SK-N-MC (cell line): ENCODE measurements at places on chromosomes 1 and 21.

DNA sequence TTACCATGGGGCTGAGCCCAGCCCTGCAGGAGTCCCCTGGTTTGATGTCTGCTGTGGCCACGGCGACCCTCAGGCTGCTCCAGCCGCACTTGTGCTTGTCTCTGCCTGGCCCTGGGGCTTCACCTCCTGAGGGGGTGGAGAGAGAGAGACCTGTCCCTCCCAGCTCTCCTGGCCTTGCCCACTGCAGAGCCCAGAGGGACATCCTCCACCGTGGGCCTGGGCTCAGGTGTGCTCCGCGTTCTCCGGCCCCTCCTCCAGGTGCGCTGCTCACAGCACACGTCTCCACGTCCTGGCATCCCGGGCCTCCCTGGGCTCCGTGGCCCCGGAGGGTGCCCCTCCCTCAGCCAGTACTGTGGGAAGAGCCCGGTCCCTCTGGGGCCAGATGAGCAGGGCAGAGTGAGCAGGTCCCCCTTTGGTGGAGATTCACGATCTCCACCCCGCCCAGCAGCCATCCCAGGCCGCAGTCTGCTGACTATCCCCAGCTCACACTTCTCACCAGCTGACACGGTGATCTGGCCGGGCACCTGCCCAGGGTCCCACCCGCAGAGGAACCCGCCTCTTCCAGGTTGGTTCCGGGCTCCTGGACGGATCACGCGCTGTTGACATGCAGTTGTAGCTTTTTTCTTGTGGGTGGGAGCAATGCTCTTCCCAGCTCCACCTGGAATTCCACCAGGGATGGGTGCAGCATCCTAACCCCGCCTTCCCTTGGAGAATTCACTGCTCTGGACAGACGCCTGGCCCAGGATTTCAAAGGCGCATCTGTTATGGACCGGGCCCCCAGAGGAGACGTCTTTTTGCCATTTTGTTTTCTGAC is 41.8 kb upstream of the POFUT2 start:
- DNase-seq = no peak

DNA sequence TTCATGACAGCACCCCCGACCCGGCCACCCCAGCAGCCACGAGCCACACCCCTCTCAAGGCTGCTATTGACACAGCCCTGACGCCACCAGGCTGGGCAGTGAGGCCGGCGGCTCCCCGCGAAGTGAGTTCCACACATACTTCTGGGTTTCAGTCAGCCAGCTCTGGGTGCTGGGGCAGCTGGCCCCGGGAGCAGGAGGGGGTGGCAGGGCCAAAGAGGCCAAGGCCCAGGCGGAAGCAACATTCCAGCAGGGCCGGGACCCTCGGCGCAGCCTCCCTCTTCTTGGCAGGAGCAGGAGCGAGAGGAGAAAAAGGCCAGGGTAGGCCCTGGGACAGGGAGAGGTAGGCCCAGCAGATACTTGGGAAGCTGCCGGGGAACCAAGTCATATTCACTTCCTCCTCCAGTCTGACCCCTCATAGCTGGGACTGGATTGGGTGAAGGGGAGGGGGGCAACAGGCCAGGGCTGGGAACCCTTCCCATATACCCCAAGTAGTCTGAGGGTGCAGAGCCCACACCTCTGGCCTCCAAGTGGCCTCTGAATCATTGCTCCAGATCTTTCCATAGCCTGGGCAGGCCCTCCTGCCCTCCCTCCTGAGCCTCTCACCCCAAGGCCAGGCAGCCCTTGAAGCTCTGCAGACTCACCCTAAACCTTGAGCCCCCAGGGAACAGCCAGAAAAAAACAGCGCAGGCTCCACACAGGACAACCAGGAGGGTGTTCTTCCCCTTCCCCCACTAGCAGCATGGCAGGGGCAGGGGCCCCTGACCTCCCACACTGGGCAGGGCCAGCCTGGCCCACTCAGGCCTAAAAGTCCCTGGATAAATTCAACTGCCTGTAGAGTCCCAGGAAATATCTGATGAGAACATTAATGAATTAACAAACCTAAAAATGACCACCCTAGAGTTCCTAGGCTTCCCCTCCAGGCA is 5.7 kb downstream of the HSPG2 start:
- no peak for DNase-seq

GRCh38 chr1:201184307-201185122 is 6.1 kb upstream of the IGFN1 start:
- no peak for DNase-seq

DNA sequence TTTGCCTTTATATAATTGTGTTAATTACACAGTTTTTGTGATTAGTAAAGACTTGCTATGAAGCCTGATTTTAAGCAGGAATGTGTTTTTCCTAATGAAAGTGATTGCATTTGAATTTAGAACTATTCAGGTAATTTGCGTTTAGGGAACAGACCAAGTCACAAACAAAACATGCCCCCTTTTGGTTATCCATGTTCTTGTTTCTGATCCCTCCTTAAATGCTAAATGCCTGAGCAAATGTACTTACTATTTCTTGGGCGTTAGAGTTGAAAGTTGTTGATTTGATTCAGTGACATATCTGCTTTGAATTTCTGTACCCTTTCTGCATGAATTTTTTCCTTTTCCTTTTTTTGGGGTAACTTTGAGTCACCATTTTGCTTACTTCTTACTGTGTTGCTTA is 5.2 kb downstream of the POU2F1 start:
- no peak for DNase-seq

DNA sequence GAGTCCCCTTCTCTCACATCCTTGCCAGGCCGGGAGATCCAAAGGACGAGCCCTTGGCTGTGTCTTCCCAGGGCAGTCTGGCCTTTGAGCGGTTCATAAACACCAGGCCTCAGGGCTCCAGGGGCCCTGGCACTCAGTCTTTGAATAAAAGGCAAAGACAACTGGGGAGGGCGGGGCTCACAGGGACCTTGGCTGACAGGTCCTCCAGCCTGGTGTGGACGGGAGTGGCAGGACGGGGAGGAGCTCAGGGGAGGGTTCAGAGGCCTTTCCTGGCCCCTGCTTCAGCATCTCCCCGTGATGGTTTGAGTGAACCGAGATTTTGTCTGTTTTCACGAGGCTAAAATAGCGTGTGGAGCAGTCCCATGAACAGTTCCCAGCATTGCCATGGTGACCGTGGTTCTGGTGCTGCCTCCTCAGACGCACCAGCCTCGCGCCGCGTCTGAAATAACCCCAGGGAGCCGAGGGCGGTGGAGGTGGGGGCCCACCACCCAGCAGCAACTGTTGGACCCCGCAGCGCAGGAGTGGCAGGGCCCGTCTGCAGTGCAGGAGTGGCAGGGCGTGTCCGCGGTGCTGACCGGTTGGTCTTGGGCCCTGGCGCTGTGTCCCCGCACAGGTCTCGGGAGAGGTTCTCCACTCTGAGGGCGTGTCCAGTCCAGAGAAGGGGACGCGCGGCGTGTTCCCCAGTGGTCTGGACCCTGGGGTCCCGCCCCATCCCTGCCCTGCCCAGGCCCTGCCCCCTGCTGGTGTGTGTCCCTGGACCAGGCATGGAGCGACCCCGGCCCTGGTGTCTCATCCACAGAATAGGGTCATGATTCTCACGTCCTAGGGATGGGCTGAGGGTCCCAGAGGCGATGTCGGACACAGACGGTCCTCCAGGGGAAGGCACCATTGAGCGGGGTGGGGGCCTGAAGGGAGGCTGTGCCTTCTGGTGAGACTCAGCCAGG is 7.1 kb upstream of the PRKCZ start:
- no peak for DNase-seq

GRCh38 chr21:28240586-28240985 is 752.1 kb downstream of the LTN1 start:
- DNase-seq = no peak

DNA sequence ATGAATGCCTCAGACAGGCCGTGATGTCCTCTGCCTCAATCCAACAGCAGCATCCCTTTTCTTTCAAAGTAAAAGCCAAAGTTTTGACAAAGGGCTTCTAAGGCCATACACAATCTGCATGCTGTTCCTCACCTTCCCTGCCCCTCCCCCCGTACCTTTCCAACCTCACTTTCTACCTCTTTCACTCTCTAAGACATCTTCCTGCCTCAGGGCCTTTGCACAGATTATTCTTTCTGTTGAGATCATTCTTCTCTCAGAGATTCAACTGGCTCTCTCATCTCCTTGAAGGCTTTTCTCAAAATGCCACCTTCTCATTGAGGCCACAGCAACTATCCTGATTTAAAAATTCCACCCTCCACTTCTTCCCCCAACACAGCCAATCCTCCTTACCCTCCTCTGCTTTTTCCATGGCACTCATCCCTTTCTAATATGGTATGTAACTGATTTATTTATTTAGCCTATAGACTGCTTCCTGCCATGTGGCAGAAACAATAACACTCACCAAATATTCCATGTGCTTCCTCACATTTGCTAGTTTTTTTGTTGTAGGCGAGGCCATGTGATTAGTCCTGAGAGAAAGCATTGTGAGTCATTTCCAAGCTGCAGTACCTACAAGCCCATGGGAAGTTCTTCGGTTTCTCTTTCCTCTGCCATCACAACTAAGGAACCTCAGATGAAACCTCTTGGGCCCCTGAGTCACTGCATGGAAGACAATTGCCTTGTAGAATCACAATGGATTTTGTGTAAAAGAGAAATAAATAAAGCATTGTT is 58.7 kb upstream of the GADD45A start:
- DNase-seq = no peak

- DNase-seq = peak; percentile 55
Measured at GRCh38 chr21:32475162-32475812, 62.8 kb downstream of the EVA1C start.
